ENCODE measurements at places on chromosomes 3 and 15.

GRCh38 chr3:198097048-198097447 is 137.0 kb downstream of the LMLN start:
- DNase-seq = no peak

GRCh38 chr3:43468133-43468532 is 153.7 kb downstream of the ANO10 start:
- no peak for DNase-seq

GRCh38 chr3:59555593-59556315 is 505.9 kb upstream of the CFAP20DC start:
- DNase-seq = no peak

DNA sequence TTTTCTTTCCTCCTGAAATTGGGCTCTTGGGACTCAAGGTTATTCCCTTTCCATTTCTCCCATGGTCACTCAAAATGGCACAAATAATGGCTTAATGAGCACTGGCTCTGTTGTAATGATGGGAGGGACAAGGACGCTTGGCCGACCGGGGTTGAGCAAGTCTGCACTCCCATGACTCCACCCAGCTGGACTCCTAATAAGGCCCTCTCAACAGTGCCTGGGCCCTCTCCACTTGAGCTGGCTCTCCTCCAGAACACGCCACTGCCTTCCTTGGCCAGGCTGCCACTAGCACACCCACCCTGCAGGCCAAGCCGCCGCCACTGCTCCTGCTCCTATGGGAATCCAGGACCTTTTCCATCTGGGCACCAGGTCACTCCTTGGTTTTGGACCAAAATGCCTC is 42.3 kb downstream of the ADCY5 start:
- DNase-seq = no peak

DNA sequence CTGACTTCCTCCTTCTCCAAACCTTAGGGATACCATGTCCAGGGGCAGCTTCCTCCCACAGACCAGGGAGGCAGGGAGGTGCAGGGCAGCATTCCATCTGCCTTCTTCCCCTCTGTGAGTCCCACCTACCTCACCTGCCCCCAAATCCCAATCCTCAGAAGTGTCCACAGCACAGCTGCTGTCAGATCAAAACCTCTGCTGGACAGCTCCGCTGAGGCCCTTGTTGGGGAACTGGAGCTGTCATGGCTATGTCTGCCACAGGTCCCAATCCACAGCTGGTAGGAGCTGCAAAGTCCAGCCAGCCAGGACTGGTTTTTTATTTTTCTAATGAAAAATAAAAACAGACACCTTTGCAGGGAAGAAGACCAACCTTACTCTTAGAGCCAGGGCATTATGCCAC is 40.7 kb upstream of the TBC1D21 start:
- no peak for DNase-seq

DNA sequence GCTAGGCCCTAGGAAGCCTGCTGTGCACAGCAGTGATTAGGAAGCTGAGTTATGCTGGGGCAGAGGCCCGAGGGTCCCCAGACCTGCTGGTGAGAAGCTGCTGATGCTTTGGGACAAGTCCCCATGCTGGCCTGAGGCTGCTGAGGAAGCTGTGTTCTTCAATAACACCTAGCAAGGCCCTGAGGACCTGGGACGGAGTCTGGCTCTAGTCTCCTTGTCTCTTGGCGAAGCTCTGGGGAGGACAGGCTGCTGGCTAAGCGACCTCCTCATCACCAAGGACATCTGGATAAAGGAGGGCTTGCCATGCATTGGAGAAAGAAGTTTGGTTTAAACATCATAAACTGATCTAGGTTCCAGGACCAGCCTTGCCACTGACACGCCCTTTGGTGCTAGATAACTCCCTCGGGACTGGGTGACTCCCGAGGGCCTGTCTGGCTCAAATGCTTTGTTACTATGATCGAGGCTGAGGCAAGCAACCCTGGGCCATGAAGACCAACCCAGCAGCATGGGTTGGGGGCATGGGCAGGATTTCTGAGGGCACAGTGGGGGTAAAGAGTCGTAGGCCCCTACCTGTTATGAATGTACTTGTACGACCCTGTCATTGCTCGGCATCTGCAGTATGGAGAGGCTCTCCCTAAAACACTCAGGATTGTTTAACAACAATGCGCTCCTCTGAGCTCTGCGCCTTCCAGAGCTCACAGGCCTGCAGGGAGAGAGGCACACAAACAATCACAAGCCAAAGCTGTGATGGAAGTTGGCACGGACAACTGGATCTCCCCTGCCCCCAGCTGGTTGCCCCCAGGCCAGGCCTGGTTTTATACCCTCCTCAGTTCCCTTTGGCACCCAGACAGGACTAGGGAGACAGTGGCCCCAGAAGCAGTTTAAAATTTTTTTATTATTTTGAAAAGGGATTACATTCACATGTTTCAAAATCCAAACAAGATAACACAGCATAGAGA is 64.4 kb downstream of the LINGO1 start:
- no peak for DNase-seq

DNA sequence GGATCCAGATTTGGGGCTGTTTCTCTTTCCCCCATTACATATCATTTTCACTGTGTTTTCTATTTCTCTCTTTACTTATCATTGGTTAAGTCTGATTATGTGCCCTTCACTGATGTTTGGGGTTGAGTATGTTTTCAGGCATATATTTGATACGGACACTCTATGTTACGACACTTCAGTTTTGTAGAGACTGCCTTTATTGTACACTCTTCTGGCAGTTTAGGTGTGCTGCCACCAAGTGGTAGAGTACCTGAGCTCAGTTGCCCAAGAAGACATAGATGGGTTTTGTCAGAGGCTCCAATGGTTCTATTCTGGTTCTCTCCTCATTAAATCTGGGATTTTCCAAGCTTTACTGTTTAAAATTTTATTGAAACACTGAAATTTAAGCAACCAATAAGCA is 255.0 kb upstream of the ROPN1 start:
- no peak for DNase-seq

DNA sequence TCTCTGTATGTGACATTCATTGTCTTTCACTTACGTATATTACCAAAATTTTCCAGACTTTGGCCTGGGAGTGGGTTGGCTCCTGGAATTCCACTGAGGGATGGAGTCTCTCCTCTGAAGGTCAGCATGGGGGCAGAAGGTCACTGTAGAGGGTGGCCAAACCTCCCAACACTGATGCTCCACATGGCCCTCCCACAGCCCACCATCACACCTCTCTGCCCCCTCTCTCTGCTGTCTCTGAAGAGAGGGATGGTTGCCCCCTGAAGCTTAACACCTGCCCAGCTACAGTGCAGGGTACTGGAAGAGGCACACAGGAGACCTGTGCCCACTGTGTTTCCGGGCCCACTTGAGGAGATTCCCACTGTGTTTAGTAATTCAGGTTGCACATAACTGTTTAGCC is 52.2 kb downstream of the CMTM6 start:
- no peak for DNase-seq

DNA sequence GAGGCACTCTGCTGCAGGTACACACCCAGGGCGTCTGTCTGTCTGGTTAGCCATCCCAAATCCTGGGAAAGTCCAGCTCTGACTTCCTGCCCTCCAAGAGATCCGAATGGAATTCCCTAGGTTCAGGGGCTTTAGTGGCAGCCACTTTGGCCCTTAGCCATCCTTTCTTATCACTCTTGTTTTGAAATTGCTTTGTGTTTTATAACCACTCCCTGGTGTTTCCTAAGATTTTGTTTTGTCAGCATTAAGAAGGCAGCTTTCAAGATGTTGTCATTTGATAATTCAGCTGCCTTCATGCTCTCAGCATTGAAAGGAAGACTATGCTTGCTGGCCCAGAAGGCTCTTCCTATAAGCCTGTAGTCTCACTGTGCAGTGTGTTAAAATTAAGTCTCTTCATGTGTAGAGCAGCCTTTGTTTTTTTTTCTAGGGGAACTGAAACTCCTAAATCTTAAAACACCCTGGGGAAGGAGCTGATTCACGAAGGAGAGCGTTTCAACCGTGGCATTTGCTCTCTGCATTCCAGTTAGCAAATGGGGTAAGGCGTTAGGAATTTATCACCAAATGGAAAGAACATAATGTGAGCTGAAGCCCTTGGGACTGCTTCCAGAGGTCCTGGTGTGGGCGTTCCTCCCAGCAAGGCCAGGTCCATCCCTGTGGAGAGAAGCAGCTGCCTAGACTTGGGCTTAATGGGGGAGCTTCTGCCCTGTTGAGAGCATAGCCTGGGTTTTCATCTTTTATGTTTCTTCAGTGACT is 14.2 kb upstream of the CLEC3B start:
- DNase-seq = no peak

DNA sequence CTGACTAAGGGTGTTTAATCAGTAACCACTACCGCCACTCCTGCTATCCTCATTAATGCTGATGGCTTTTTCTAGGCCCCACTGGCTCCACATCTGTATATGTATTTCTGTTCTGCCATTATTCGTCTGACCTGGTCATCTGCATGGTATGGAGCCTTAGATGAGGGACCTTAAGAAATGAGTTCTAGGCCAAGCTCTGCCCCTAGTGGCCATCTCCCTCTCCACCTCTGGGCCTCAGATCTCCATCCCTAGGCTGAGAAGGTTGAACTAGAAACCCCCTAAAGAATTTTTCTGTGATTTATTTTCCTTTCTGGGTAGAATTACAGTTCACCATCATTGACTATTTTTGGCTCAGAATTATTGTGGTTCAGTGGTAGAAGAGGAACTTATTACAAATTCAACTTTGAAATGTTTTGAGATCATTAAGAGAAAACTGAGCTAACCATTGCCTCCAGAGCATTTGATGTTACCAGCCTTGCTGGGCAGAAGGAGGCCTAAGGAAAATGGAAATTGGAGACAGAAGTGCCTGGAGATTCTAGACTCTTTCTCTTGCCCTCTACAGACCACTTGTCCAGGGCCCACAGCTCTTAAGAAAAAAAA is 325.2 kb upstream of the NR2E3 start:
- DNase-seq = no peak

DNA sequence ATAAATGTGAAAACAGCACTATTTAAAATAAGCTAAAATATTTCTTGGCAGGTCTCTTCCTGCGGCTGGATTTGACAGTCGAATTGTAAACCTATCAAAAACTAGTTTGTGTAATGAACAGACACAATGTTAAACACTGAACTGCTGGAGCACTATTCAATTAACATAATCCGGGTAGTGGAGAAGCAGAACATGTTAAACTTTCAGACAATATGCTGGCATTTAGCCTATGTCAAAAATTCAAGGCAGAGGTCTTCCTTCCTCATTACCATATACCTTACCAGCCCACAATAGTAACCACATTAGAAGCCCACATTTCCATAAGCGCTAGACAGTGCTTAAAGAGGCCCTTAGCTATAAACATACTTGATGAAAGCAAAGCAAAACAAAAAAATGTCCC is 1042.9 kb downstream of the ROBO1 start:
- no peak for DNase-seq
